ENCODE measurements at places on chromosomes 7 and 10.
A peak's percentile ranks its signal among the peaks of the same experiment; 100 is the strongest.

GRCh38 chr7:158128572-158128971, 459.1 kb downstream of the PTPRN2 start:
- DNase-seq, result no peak

DNA sequence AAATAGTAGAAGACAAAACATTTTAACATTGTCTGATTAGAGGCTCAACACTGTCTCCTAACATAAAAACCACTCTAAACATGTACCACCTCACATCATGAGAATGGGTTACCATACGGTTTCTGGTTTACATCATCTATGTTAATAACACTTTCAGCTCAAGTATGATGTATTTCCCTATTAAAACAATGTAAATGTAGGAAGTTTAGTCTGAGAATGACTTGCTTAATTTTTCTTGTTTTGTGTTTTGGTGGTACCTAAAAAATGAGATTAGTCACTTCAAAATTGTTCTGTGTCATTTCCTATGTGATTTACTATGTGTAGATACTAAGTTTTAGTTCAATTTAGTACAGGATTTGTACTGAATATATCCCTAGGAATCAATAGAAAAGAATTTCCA, 195.8 kb upstream of the SEMA3C start:
- peak; percentile 42 for DNase-seq

- DNase-seq, result no peak
Observed at GRCh38 chr10:70588859-70589570, 13.5 kb downstream of the PRF1 start.

DNA sequence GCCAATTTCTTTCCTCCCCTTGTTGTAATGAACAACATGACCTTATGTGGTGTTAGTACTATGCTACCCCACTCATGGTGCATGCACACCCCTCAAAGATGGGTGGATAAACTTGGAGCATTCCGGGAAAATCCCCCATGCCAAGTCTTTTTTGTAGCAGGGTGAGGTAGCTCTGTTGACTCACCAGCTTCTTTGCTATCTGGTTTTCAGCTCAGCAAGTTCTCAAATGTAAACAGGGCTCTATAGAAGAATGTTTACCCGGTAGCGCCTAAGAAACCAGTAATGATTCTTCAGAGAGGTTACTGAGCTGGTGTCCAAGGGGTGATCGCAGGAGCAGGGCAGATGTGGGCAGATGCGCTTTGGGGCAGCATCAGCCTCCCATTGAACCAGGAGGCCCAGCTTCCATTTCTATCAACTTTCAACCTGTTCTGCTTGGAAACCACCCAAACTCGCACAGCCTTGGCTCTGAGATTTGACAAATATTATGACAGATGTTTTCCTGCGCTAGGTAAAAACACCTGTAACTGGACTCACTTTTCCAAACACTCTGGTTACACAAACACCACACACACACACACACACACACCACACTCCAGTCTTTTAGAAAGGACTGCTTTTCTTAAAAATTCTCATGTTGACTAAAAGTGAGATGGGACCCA, 87.8 kb downstream of the ZRANB1 start:
- DNase-seq, result no peak

DNA sequence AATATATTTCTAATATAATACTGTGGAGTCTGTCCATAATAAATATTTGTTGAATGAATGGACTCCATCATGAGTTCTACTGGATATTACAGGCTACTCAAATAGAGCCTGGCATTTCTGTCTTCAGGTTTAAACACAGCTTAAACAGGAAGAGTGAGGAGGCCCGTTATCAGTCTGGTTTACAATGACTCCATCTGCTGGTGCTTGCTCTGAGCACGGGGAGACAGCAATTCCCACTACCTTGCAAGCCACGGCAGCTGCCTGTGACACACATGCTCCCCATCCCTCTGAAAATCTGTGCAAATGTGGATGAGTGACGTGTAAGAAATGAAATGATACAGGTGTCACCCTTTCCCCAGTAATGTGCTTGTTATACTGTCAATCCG, 293.5 kb upstream of the IMMP2L start:
- peak; percentile 13 for DNase-seq

All from AG10803 (cell line).